ENCODE measurements at places on chromosomes 2 and 18.

DNA sequence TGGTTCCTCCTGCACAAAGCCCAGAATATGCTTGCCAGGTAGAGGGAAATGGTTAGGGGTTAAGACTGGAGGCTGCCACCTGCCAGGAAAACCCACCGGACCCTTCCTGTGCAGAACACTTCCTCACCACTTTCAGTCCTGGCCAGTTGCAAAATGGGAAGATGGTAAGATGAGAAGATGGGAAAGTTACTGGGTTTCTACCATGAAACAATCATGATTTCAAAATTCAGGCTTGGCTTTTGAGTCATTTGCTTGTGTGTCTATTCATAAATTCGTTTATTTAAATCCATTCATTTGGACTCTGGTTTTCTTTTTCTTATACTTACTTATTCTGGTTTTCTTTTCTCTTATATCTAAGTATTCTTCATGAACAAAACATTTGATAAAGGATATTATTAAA is 7.2 kb downstream of the BMP10 start:
- DNase-seq = no peak

GRCh38 chr2:237471438-237472186 is 15.4 kb upstream of the MLPH start:
- DNase-seq = no peak

- DNase-seq = no peak
Measured at GRCh38 chr2:27705851-27706622, 42.3 kb downstream of the SLC4A1AP start.

DNA sequence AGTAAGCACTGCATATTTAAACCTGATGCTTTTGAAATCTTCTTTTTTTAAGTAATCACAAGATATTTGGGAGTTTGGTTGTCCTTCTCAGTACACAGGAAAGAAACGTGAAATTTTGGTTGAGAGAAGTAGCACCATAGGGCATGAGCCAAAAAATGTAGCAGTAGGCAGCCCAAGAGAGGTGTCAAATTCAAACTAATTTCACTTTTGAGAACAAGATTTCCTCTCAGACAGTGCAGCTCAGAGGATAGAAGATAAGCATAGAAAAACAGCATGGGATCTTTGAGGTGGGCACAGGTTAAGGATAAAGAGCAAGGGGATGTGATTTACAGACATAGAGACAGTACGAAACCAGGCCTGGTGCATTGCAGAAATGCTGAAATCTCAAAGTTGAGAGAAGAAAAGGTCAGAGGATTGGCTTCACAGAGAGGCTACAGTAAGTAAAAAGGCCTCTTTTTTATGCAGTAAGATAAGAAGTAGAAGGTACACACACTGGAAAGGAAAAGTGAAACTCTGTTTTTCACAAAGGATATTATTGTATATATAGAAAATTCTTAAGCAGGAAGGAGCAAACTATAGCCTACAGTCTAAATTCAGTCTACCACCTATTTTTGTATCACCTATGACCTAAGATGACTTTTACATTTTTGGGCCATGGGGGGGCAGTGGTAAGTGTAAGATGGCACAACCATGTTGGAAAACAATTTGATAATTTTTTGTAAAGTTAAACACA is 89.8 kb downstream of the PKP4 start:
- no peak for DNase-seq

- no peak for DNase-seq
Measured at GRCh38 chr2:133755480-133756300, 187.4 kb upstream of the NCKAP5 start.

DNA sequence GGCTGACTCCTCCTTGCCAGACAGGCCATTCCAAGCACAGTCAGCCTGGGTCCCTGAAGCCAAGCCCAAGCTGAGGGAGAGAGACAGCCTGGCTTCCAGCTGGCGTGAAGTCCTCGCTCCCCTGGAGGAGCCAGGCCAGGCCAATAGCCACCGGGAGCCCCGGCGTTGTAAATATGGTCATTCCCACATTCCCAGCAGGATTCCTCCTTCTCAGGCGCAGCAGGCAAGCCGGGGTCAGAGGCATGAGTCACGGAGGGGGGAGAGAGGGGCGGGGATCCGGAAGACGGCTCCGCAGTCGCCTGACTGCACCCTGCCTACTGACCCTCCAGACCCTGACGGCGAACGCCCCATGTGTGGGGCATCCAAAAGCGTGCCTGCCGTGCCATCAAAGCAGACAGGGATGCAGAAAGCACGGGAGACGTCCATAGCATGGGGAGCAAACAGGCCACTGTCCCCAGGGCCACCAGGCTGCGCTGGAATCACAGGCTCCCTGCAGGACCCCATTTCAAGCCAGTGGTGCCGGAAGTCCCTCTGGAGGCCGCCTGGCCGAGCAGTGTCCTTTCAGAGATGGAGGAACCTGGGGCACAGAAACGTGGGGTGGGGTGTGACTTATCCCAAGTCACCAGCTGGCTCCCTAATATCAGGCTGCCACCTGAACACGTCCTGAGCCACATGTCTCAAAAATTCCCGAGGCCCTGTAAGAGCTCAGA is 48.2 kb downstream of the TWIST2 start:
- DNase-seq = no peak

DNA sequence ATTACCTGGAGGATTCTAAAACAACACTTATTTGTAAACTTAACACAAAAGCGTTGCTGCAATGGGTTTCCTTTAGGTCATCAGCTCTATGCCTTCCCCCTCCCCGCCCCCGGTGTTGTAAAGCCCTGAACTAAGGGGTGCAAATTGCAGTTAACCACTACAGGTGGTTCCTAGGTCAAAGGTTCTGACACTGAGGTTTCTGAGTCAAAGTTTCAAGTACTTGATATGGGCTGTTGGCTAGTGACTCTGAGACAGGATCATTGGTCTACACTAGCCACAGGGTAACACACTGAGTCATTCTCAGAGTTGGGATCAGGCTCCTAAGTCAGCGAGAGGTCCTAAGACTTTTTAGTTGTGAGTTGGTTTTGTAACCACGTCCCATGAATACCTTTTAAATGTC is 15.4 kb downstream of the IL1B start:
- DNase-seq = no peak

DNA sequence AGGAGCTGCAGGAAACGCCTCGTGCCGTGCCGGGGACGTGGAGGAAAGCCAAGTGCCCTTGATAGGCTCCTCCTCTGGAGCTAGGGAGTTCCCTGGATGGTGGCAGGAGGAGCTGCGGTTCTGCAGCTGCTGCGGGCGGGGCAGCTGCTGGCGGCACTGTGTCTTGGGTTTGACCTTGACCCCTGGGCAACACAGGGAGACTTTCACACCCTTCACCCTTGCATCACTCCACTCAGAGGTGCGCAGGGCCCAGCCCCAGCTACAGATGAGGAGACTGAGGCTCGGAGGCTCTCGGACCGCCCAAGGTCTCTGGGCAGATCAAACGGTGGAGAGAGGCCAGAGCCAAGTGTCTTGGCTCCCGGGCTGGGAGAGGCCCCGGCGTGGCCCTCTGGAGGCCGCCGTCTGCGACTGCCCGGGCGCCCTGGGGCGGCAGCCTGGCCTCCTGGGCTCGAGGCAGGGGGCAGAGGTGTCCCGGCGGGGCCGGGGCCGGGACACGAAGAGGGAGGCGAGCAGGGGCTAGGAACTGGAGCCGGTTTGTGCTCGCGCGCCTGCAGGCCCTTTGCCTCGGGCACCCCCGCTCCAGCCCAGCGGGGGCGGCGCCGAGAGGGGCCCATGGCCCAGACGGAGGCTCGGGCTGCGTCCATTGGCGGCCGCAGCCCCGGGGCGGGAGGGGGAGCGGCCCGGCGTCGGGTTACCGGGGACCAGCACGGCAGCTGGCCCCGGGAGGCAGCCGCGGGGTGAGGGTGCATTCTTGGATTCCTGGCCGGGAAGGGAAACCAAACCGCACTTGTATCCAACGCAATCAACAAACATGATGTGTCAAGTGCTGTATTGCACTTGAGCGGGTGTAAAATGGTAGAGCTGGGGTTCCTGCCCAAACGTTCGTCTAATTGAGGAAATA is 129.6 kb upstream of the SLC1A4 start:
- no peak for DNase-seq

- no peak for DNase-seq
Measured at GRCh38 chr2:102006886-102007278, 15.1 kb downstream of the IL1R2 start.

DNA sequence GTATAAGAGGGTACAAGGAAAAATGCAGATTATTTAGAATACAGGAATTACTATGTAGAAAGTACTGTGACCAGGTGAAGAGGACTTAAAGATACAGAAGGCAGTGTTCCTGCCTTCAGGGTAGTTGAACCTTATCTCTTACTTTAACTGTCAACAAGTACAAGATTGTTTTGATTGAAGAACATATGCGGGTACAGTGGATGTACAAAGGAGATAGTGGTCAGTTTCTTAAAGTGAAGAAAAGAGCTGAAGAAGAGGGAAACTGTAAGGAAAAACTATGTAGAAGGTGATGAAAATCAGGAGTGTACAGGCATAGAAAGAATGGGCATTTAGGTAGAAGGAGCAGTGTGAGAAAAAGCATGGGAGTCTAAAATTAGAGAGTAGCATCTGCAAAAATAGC is 2.2 kb downstream of the RALBP1 start:
- DNase-seq = no peak

GRCh38 chr2:233085037-233085838 is 25.1 kb downstream of the INPP5D start:
- DNase-seq = no peak
